ENCODE measurements at places on chromosomes 3 and 15. TPM values are rescaled to one million over a fixed set of nuclear protein-coding genes. Genes with fewer than 3 reads are reported as not detected.

The FOXB1 gene
- total RNA-seq, result not detected

The IL5RA gene
- not detected for total RNA-seq

GRCh38 chr15:40283615-40284300 lies 894 bp upstream of the ANKRD63 start:
- DNase-seq, result no peak

GRCh38 chr3:14847613-14848541 lies 29.1 kb downstream of the FGD5 start:
- peak; percentile 71 for DNase-seq

Data from RPMI7951 (cell line).